GM12892 (cell line): ENCODE measurements at places on chromosomes 2 and 18.

- DNase-seq, result no peak
Observed at GRCh38 chr18:38587571-38587970, 1022.0 kb upstream of the CELF4 start.

GRCh38 chr2:172305066-172305465 lies 122.3 kb upstream of the ITGA6 start:
- DNase-seq, result no peak

- DNase-seq, result no peak
Observed at GRCh38 chr2:225559072-225559415, 159.5 kb downstream of the NYAP2 start.

GRCh38 chr2:25483607-25484266 lies 142.0 kb upstream of the DNMT3A start:
- DNase-seq, result no peak

- DNase-seq, result no peak
Observed at GRCh38 chr2:239589833-239590232, 189.0 kb upstream of the HDAC4 start.

- DNase-seq, result no peak
Observed at GRCh38 chr2:96952976-96953610, 33.3 kb downstream of the FAM178B start.

DNA sequence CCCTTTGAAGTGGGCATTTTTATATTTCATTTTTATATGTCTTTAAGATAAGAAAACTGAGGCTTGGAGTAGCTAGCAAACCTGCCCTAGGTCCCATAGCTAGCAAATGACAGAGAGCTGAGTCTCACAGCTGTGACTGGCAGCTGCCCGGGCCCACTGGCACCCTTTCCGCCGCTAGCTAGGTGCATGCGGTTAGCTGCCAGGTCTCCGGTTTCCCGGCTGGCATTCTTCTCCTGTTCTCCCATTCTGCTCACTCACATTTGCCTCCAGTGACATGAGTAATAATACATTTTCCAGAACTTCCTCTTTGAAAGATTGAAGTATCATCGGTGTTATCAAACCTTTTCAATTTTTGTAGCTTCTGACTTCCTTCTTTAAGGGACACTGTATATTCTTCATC lies 38.7 kb downstream of the MTCL1 start:
- DNase-seq, result no peak
